ENCODE measurements at places on chromosomes 2 and 18. TPM values are rescaled to one million over a fixed set of nuclear protein-coding genes. Genes with fewer than 3 reads are reported as not detected.

The IL36RN gene
- not detected for total RNA-seq

The C18orf54 gene
- 1.3 TPM for total RNA-seq

The HOXD13 gene
- total RNA-seq = 1.1 TPM

The DIS3L2 gene
- total RNA-seq = 33.5 TPM

The SCTR gene
- not detected for total RNA-seq

The CRYBA2 gene
- not detected for total RNA-seq

The EML6 gene
- 2.4 TPM for total RNA-seq

The SCN9A gene
- 5.7 TPM for total RNA-seq

The DCDC2C gene
- not detected for total RNA-seq

DNA sequence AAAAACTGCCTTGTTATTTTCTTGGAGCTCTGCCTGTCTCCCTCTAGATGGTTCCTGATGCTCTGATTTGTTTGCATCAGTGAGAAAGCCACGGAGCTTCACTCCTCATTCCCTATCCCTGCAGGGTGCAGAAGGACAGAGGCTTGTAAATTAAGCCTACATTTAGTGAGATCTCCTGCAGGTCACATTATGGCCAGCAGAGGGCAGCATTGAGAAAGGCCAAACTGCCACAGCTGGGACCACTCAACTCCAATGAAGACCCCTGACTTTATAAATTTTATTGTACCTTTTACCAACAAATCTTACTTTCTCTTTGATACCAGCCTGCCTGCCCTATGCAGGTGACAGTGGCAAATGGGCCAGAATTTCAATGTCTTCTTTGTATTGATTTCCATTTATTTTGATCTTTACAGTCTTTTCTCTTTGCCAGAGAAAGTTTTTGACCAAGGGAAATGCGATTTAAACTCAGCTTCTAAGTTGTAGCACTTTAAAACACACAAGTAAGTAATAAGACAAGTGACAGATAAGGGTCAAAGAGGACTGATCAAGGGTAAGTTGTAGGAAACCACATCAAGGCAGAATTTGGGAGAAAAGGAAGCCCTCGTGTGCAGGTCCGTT lies 1029.1 kb upstream of the KLHL29 start:
- no peak for DNase-seq

DNA sequence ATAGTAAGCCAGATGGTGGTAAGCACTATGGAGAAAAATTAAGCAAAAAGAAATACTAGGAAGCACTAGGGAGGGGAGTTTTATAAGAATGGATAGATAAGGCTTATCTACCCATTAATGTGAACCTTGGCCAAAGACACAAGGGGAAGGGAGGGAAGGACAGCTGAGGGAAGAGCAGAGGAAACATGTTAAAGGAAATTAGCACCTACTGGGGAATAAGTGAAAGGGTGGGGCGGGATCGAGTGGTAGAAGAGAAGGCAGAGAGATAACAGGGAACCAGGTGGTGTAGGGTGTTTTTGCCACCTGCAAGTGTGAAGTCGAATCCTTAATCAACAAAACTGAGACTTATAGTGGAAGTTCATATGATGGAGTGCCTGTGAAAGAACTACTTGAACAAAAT lies 1.7 kb downstream of the UNC80 start:
- DNase-seq = no peak

GRCh38 chr2:179234658-179235240 lies 29.9 kb downstream of the SESTD1 start:
- no peak for DNase-seq

DNA sequence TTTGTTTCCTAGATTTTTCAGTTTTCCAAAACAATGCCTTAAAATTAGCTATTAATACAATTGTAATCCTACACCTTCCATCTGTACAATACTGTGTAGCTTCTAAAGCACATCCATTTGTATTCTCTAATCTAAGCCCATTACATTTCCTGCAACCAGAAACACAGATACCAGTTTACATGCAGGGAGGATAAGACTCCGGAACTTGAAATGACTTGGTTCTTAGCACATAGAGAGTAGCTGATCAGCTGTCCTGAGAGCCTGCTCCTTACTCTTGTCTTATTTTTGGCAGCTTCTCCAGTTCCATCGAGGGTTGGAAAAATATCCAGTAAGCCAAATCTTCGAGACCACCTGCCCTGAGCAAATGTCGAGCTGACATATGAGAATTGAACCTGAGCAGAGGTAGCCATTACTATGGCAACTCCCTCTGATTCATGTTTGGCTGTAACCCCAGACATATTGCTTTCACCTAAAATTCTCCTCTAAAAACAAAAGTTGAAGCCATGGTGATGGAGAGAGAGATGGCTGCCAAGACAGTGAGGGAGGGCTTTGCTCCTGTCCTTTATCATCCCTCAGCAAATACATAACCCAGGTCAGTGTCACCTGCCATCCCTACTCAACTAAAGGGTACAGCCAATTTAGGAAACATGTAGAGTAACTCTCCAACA lies 542.8 kb downstream of the IRS1 start:
- DNase-seq = no peak

GRCh38 chr2:210000464-210001324 lies 1.7 kb upstream of the RPE start:
- DNase-seq = no peak

GRCh38 chr18:29730073-29730472 lies 1312.5 kb downstream of the DSC3 start:
- DNase-seq = no peak

GRCh38 chr2:132374961-132375360 lies 41.6 kb upstream of the GPR39 start:
- no peak for DNase-seq

- DNase-seq = no peak
These were observed at the start of gene CD8A for GRCh38 chr2:86790676-86791572. CD8A (minus strand) TSS chr2:86790913; CDS start chr2:86790825, 88 bp downstream.

GRCh38 chr2:177763531-177764265 lies 308.9 kb downstream of the PDE11A start:
- DNase-seq = no peak

- DNase-seq = no peak
These were observed 9.8 kb downstream of the TUBB6 start for GRCh38 chr18:12317664-12318333.

GRCh38 chr18:23032030-23032582 lies 99.0 kb downstream of the RBBP8 start:
- DNase-seq = no peak

- DNase-seq = no peak
These were observed 248.9 kb downstream of the PAX3 start for GRCh38 chr2:222049946-222050345.

DNA sequence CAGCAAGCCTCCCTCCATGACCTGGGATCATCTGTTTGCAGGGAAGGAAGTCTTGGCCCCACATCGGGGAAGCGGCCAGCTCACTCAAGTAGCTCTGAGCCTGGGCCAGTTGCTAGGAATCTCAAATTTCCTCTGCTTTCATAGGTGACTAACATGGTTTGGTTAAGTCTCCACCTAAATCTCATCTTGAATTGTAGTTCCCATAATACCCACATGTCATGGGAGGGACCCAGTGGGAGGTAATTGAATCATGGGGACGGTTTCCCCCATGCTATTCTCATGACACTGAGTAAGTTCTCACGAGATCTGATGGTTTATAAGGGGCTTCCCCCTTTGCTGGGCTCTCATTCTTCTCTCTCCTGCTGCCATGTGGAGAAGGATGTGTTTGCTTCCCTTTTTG lies 75.2 kb downstream of the LBH start:
- no peak for DNase-seq

GRCh38 chr18:3147935-3148554 lies 71.7 kb downstream of the MYOM1 start:
- DNase-seq = no peak

- no peak for DNase-seq
These were observed 37.5 kb downstream of the TTC39C start for GRCh38 chr18:24052053-24052452.

DNA sequence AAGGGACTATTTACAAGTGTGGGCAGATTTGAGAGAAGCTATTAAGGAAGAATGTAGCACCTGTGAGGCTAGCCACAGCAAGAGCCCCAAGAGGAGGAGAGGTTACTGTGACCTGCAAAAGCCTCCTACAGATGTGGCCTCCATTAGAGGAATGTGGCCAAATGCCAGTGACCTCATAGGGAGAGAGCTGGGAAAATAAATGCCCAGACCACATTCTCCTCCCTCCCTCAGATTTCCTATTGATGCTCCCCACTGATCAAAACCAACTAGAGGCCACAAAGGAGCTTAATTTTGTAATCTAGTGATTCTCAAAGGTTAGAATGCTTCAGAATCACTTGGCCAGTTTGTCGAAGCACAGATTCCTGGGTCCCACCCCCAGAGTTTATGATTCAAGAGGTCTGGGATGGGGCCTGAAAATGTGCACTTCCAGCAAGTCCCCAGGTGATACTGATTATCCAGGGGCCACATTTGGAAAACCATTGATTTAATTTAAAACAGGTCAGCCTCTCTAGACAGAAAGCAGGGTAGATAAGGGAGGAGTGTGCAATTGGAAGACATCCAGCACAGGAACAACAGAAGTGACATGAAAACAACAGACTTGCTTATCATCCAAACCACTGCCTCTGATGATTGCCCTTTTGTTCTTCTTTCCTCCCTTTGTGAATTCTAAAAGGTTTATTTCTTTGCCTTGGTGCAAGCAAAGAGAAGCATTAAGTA lies 61.2 kb upstream of the RBBP8 start:
- no peak for DNase-seq

DNA sequence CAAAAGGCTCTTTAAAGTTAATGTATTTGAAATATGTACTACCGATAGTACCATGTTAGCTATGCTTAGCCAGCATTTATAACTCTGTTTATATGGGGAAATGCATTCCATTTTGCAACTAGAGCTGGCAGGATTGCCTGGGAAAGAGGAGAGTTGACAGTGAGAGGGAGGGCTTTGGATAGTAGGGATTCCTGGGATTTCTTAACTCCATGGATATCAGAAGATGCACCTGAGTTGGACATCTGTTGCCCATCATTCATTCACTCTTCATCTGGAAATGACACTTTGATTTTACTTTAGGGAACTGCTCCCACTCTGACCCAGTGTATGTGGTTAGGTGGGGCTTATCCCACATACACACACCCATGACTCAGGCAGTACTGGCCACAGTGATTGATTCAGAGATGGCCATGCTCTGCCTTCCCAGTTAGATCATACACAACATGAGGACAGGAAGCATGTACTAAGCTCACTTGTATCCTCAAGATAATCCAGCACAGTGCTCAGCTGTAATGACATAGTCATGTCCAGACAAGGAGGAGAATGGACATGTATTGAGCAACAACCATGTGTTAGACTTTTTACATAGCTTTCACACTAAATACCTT lies 248.8 kb downstream of the MREG start:
- DNase-seq = no peak

GRCh38 chr2:41791523-41791922 lies 256.3 kb upstream of the PKDCC start:
- no peak for DNase-seq

DNA sequence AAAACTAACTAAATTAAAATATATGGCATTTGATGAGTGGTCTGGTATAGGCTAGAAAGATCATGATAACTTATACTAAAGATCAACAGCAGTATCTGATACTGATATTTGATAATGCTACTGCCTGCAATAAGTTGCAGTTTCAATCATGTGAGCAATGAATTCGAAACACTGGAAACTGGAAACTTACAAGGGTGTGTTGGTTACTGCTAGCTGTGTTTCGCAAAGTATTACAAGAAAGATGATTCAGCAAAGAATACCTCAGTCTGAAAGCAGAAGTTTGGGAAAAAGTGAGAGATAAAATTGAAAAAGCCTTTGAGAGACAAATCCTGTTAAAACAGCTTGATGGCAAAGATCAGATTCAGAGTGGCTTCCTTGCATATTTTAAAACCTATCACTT lies 294.5 kb downstream of the CCDC178 start:
- DNase-seq = no peak

DNA sequence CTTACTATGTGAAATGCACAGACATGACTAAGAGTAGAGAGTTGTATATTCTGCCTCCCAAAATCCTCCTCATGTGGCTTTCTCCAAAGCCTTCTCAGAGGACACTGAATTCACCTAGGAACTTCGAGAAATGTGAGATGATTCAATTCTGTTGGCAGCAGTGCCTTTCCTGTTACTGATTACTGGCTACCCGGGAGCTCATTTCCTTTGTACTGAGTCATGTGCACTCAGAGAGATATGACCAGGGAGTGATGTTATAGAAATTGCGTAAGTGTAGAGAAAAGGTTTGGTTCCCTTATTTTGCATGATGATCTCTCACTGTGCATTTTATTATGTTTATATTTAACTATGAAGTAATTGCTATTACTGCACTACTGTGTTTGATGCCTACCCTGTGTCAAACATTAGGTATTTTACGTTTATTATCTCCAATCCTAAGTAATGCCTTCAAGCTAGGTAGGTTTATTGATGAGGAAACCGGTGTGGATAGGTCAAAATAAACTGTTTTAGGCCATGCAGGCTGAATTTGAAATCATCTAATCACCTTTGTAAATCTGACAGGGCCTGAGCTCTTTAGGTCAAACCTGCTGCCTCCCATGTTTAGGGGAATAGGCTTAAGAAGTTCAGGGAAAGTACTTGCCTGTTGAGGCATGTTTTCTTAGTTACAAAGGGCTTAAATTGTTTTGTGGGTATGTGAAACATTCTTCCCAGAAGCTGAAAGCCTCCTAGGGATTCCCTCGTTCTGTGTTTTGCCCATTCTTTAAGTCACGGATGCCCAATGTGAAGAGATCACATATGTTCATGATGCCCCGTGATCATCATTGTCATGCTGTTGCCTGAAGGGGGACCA lies 86.8 kb downstream of the FMNL2 start:
- DNase-seq = no peak

DNA sequence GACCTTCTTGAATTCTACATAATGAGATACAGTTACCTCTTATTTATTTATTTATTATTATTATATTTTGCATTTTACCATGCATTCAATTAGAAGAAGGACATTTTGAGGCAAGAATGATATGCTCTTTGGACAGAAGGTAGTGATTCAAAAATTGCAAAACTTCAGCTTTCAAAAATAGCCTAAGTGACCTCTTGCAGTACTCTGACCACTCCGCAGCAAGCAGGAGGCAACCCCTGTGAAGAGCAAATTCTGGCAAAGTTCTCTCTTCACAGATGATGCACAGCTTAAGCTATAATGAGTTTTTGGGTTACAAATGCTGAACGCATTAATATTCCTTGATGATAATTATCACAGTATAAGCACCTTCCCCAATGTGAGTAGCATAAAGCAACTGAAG lies 170.0 kb downstream of the ZNF521 start:
- DNase-seq = no peak

- DNase-seq = no peak
These were observed 41.5 kb upstream of the PUM2 start for GRCh38 chr2:20391951-20392699.
